ENCODE measurements at places on chromosomes 12 and 14.

GRCh38 chr14:60722357-60723115 lies 1.6 kb downstream of the SIX4 start:
- no peak for DNase-seq

GRCh38 chr14:50705026-50705593 lies 37.0 kb upstream of the SAV1 start:
- no peak for DNase-seq

DNA sequence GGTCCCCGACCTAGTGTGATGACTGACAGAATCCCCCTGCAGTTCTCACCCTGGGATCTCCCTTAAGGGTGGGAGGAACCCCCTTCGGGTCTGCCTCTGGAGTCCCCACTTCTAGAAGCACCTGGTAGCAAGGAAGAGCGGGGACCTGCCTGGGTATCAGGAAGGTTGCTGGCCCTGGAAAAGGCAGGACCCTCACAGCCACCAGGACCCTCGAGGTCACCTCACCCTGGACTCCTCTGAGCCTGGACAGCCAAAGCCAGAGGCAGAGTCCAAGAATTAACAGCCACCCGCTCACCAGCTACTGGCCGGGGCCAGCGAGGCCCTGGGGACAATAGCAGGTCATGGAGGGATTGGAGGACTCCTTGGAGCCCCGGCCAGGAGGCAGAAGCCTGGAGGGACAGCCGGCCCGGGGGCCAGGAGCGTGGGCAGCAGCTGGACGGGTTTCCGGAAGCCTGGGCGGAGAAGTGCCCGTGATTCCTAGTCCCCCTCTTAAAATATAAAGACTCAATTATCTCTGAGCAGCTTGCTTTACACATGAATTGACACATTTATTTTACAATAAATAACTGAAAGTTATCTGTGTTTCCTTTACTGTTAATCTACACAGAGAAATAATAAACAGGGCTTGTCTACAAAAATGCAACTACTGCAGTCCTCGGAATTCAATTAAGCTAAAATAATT lies 17.5 kb downstream of the BCL11B start:
- no peak for DNase-seq

DNA sequence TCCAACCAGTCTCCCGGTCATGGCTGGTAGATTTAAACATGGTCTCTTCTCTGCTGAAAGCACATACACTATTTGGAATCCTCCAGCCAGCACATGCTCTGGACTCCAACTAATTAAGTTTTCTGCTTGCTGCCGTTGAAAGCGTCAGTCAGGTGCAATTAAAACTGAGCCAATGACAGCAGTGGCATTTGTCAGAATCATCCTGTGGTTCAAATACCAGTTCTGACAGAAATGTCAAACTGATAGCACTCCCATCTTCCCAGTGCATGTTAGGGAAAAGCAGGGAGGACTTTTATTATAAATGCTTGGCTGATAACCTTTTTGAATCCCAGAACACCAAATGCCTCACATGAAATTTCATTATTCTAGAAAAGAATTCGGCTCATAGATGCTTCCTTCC lies 401.8 kb downstream of the PDZRN4 start:
- DNase-seq, result no peak

DNA sequence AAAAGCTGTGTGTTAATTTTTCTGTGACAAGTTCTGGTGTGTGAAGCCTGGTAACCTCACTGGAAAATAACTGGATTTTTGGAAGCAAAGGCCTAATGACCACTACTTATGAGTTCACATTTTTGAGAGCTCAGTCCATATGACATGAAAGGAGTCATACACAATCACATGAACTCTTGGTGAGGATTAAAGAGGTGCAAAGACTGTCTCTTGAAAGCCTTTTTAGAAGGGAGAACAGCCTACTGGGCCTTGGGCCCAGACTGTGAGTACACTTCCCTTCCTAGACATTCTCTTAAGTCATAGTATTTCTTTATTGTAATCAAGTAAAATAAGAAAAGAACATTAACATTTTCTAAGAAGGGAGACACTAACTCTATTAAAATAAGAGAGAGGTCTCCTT lies 176.1 kb downstream of the BCAT1 start:
- DNase-seq, result no peak

- DNase-seq, result no peak
These were observed 184.8 kb downstream of the ETV6 start for GRCh38 chr12:11834104-11834812.

- DNase-seq, result no peak
These were observed 485.6 kb downstream of the FLRT2 start for GRCh38 chr14:86015511-86015910.

DNA sequence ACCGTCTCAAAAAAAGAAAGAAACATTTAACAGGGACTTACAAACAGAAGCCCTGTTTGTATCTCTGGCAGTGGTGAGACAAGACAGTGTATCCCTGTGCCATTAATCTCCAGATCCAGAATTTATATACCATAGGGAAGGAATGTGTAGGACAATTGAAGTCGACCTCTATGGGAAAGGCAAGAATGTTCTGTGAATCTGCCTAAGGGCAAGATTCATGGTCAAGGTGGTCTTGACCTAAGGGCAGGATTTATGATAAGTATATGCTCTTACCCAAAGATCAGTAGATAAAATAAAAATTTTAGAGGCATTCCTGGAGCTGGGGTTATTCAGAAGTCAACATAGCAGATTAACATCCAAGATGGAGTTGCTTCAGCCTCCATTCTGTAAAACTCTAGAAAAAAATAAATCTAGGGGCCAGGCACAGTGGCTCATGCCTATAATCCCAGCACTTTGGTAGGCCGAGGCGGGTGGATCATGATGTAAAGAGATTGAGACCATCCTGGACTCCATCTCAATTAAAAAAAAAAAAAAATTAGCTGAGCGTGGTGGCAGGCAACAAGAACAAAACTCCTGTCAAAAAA lies 21.0 kb upstream of the SP1 start:
- no peak for DNase-seq

GRCh38 chr14:101248840-101249675 lies 312.2 kb upstream of the DIO3 start:
- DNase-seq, result no peak

DNA sequence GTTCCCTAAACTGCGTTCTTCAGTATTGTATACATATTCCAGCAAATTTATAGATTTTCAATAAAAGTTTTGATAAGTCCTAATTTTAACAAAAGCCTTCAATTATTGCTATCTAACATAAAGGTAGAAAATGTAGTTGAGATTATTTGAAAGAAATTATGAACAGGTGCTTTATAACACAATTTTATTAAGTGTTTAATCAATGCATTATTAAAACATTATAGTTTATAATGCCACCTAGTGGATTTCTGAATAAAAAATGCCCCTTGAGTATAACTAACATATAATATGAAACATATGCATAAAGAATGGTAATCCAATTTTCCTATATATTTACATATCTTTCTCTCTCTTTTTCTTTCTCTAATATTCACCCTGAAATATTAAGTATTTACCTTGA lies 515.3 kb downstream of the SLC6A15 start:
- no peak for DNase-seq

DNA sequence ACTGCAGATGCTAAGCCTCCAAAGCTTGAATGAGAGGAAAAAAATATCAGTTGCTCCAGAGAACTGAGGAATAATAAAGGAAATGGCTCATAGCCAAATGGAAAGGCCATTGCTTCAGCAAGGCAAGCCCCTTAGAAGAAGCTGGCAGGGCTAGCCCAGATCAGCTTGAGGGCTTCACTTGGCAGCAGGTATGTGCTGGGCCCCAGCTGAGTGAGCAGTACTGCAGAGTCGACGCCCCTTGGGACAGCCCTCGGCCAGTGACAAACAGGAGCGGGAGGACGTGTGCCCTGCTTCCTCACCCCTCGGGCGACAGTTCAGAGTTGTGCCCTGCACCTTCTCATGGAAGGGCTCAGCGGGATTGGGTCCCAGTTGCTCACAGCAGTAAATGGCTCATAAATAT lies 1031.2 kb upstream of the TMEM132C start:
- no peak for DNase-seq

DNA sequence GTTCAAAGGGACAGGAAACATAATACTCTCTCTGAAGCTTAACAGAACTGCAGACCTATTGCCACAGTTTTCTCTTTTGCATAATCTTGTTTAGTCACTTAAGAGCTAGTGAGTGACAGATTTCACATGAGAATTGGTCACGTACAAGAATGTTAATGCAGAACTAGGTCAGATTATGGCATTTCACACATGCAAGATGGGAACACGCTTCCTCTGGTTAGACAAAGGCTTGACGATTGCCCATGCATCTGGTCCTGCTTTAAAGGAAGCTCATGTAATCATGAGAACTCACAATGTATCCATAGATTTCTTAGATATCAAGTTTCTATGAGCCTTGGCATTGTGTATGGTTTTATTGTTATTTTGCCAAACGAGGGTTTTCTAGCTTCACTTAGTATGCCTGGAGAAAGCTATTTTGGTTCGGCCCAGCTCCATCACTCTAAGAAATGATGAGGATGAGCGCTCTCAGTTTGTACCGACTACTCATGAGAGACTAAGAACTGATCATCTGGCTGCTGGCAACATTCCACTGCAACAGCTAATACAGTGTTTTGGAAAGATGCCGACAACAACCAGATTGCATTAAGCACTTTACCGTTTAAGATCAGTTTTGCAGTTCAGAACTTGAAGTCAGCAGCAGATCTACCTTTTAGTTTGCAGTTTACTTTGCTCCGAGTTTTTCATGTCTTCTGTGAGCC lies 380.0 kb downstream of the DIO2 start:
- peak; percentile 40 for DNase-seq

GRCh38 chr14:100108840-100109593 lies 43.8 kb downstream of the EVL start:
- DNase-seq, result no peak

- no peak for DNase-seq
These were observed 11.7 kb upstream of the OTX2 start for GRCh38 chr14:56821805-56822610.

DNA sequence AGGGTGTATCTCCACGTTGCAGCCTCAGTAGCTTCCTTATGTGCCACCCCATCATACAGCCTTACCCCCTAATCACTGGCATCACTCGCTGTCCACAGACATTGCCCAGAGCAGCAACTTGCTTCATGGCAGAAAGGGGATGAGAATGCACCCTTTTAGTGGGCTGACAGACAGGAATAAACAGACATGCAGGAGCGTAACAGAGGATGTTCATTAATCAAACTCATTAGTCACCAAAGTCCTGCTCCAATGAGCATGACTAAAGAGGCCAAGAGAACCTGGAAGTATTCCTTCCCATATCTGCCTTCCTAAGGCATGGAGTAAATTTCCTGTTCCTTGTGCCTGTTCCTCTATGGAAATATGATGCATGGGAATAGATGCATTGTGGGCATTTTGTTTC lies 197.0 kb downstream of the PHLDA1 start:
- no peak for DNase-seq

GRCh38 chr12:12996209-12996608 lies 3.9 kb downstream of the HEBP1 start:
- no peak for DNase-seq

DNA sequence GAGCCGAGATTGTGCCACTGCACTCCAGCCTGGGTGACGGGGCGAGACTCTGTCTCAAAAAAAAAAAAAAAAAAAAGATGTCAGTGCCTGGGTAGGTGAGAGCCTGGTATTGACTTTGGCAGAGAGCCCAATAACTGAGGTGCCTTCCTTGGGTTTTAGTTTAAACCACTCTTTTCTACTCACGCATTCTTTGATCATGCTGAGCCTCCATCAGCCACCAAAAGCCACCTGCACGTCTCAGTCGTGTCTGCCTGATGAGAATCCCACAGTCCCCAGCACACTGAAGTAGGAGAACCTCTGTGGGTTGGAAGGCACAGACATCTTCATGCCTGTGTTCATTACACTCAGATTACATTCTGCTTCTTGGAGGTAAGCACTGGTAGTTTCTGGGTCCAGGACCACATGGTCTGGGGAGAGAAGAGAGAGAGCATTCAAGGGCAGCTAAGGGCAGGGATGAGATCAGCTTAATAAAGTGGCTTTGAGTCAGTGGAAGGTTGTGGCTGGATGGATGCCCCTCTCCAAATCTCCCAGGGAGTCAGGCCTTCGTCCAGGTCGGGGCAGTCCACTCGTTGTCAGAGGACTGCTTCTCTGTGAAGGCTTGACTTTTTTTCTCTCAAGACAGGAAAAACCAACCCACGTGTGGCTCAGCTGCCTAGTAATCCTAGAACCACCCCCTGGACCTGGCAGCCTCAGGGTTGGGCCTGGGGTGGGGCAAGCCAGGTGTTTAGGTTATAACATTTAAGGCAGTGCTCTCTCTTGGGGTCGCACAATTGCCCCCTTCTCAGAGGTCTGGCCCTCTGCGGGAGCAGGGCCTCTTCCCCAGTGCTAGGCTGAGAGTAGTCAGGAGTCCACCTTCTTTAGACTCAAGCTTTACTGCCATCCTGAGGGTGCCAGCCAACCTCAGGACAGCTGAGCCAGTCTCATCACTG lies 32.6 kb upstream of the MAX start:
- no peak for DNase-seq

All from fibroblast of skin of left quadriceps (primary cell).